Aortic smooth muscle cell (primary cell): ENCODE measurements at places on chromosomes 16 and 17. TPM values are rescaled to one million over a fixed set of nuclear protein-coding genes. Genes with fewer than 3 reads are reported as not detected.

Gene CLEC18A
- total RNA-seq = 0.66 and 0.93 TPM in 2 replicates

Gene ADORA2B
- 4.8 and 7.5 TPM in 2 replicates for total RNA-seq

Gene SLFN5
- total RNA-seq = 54.4 and 72.5 TPM in 2 replicates

Gene CCL13
- total RNA-seq = not detected in 2 replicates

Gene PRR35
- not detected in 2 replicates for total RNA-seq

Gene C17orf50
- not detected in 2 replicates for total RNA-seq

Gene KRTAP2-3
- total RNA-seq = not detected in 2 replicates

Gene GPR139
- not detected in 2 replicates for total RNA-seq

Gene CD300LG
- not detected in 2 replicates for total RNA-seq

Gene PIGL
- 16.0 and 17.7 TPM in 2 replicates for total RNA-seq

Gene NEURL4
- total RNA-seq = 14.2 and 18.9 TPM in 2 replicates

Gene LCAT
- 6.0 and 8.2 TPM in 2 replicates for total RNA-seq

Gene SCIMP
- not detected in 2 replicates for total RNA-seq

Gene RAMP2
- 0.19 and 0.26 TPM in 2 replicates for total RNA-seq

Gene AGRP
- total RNA-seq = not detected in 2 replicates

Gene WNT9B
- total RNA-seq = 0.13 TPM in 1 of 2 replicates, not detected in the other

Gene TPSD1
- not detected in 2 replicates for total RNA-seq

Gene HASPIN
- total RNA-seq = 2.7 and 3.8 TPM in 2 replicates

Gene ATP2A1
- total RNA-seq = under 0.01 and 0.12 TPM in 2 replicates

Gene CTCF
- 18.7 and 20.1 TPM in 2 replicates for total RNA-seq

Gene CDH5
- 9.6 and 16.1 TPM in 2 replicates for total RNA-seq

Gene JPT2
- 22.6 and 24.3 TPM in 2 replicates for total RNA-seq

Gene RASL10B
- total RNA-seq = 0.40 and 1.1 TPM in 2 replicates

Gene PPM1D
- 4.1 and 5.3 TPM in 2 replicates for total RNA-seq

Gene ODAD4
- 0.79 and 0.93 TPM in 2 replicates for total RNA-seq

Gene ABAT
- 2.6 and 3.4 TPM in 2 replicates for total RNA-seq

Gene PITPNM3
- total RNA-seq = 2.3 and 2.5 TPM in 2 replicates

Gene MT1F
- 0.19 and 0.79 TPM in 2 replicates for total RNA-seq

Gene MMP28
- 0.12 and 0.79 TPM in 2 replicates for total RNA-seq

Gene TEDC2
- total RNA-seq = 2.7 and 6.1 TPM in 2 replicates

Gene DGKE
- total RNA-seq = 4.0 and 5.0 TPM in 2 replicates

Gene PIGW
- 5.7 and 7.1 TPM in 2 replicates for total RNA-seq

Gene BRICD5
- 1.2 and 1.7 TPM in 2 replicates for total RNA-seq

Gene KIF18B
- total RNA-seq = 1.7 and 2.6 TPM in 2 replicates

Gene HP
- not detected in 2 replicates for total RNA-seq

Gene CCL7
- 0.19 TPM in 1 of 2 replicates, not detected in the other for total RNA-seq

Gene ADAD2
- not detected in 2 replicates for total RNA-seq

Gene EVPLL
- not detected in 2 replicates for total RNA-seq

Gene GJD3
- total RNA-seq = 0.37 and 2.0 TPM in 2 replicates

Gene ACSM2A
- not detected in 2 replicates for total RNA-seq

Gene CCT6B
- total RNA-seq = 1.8 and 2.6 TPM in 2 replicates

Gene PRDM7
- not detected in 2 replicates for total RNA-seq

Gene KRTAP4-12
- not detected in 2 replicates for total RNA-seq

Gene DNAI2
- total RNA-seq = not detected in 2 replicates

Gene HLF
- 3.7 and 4.8 TPM in 2 replicates for total RNA-seq

Gene KRT35
- total RNA-seq = not detected in 2 replicates

Gene OR2C1
- total RNA-seq = 0.12 and 0.26 TPM in 2 replicates
